GM20000 (cell line): ENCODE measurements at places on chromosomes 16 and 17.

DNA sequence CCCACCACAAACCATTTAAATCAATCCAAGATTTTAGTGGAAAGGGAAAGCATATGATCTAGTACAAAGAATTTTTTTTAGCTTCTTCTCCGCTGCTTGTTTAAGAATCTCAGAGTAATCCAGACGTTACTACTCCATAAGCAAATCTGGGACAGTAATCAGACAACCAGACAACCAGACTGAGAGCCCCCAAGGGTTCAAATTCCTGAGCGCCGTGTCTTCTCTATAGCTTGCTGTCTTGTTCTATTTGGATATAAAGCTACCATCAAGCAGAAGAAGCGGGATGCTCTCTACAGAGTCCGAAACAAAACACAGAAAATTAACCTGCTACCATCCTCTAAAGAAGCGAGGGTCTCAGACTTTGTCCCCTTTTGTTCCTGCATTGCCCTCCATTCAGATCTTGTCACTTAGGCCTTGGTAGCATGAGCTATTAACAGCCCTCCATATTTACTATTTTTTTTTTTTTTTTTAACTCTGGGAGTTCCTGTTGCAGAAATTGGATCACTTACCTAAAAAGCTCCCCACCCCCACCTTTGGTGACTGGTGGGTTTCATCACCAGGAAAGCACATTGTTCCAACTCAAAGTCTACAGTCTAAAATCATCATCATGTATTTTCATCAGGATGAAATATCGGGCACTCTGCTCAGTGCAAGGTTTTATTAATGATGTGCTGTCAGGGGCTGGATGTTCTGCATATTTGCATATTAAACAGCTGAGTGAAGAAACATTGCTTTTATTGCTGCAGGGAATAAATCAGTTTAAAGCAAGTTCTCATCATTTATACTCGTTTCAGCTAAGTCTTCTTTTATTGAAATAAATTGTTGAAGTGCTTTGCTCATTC lies 576.7 kb downstream of the WWOX start:
- no peak for DNase-seq

DNA sequence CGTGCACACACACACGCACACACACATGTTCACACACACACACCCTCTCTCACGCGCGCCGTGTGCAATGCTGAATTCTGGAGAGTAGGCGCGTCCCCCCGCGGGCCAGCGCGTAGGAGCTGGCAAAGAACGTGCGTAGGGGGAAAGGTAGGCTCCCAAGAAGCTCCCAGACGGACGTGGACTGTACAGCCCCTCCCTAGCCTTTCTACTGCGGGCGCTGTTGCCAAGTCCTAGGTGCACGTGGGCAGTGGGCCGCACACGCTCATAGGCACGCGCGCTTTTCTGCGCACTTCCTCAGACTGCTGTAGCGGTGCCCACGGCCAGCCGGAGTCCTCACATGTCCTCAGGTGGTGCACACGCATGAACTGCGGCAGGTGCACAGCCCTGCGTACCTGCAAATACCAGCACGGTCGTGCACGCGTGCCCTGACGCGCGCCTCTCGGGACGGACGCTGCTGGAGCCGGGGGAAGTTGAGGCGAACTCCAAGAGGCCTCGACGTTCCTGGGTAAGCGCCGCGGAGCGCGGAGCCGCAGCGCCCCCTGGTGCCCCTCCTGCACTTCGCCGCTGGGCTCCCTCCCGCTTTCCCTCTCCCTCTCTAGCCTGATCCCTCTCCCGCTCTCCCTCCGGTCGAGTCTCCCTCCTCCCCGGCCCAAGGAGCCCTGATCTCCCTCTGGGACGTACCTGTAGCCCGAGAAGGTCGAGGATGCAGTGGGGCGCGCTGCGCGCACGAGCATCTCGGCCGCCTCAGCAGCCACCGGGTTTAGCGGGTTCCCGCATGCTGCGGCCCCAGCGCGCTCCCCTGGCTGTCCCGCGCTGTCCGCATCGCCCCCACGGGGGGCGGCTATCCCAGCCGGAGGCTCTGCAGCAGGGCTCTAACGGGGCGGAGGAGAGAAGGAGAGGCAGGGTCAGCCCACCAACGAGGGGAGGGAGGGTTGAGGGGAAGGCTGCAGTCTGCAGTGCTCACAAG lies 749 bp downstream of the GRIN2A start:
- DNase-seq: peak; percentile 89

DNA sequence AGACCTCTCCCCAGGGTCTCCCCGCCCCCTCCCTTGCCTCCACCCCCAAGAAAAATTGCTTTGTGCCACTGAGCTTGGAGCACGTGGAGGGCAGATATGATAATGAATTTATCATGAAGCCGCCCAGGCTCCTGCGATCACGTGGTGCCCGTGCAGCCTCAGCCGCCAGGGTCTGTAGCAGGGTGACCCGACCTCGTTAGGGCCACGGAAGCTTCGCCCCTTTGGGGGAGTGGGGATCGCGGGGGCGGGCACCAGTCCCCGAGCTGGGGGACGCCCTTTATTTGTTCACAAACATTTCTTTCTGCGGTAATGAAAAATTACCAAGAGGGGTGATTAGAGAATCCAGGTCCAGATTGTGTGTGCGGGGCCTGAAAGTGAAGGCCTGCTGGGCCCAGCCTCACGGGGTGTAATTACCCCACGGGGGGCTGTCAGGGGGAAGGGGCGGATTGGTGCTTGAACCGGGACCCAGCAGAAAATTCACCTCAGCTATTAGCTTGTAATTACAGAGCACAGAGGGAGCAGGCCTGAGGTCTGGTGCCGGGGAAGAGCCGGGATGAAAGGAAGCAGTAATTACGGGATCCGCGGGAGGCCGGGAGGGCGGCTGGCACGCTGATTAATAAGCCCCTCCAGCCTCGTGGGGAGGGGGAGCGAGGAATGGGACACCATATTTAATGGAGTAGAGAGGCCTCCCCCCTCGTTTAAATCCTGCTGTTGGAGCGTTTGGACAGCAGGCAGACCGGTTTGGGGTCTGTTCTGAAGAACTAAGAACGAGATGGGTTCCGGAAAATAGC lies 13.3 kb downstream of the GSE1 start:
- DNase-seq: no peak

GRCh38 chr17:80959330-80960036 lies 32.2 kb upstream of the CHMP6 start:
- DNase-seq: no peak

DNA sequence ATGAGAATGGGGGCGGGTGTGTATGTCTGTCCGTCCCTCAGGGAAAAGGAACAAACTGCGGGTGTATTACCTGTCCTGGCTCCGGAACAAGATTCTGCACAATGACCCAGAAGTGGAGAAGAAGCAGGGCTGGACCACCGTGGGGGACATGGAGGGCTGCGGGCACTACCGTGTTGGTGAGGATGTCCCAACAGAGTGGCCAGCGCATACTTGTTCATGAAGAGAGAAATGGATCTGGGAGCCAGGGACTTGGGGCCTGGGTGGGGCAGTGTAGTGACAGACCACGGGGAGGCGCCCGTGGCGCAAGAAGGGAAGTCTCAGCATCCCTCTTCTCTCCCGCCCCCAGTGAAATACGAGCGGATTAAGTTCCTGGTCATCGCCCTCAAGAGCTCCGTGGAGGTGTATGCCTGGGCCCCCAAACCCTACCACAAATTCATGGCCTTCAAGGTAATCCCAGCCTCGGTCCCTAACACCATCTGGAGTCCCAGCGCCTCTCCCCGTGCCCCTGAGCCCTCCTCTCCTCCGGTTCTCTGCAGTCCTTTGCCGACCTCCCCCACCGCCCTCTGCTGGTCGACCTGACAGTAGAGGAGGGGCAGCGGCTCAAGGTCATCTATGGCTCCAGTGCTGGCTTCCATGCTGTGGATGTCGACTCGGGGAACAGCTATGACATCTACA lies 3.5 kb upstream of the C17orf107 start:
- DNase-seq: no peak

DNA sequence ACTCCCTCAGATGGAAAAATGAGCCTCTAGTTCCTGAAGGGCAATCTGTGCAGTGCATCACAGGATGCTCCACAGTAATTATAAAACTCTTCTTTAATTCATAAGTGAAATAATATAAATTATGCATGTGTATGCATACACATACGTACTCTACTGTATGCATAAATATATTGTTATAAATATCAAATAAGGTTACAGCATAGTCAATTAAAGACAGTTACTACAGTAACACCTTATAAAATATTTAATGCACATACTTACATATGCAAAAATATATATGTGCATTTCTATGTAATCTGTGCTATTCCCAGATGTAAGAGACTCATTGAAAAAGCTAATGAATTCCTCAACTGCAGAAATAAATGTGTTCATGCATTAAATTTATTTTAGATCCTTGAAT lies 1515.1 kb downstream of the CDH11 start:
- DNase-seq: no peak

DNA sequence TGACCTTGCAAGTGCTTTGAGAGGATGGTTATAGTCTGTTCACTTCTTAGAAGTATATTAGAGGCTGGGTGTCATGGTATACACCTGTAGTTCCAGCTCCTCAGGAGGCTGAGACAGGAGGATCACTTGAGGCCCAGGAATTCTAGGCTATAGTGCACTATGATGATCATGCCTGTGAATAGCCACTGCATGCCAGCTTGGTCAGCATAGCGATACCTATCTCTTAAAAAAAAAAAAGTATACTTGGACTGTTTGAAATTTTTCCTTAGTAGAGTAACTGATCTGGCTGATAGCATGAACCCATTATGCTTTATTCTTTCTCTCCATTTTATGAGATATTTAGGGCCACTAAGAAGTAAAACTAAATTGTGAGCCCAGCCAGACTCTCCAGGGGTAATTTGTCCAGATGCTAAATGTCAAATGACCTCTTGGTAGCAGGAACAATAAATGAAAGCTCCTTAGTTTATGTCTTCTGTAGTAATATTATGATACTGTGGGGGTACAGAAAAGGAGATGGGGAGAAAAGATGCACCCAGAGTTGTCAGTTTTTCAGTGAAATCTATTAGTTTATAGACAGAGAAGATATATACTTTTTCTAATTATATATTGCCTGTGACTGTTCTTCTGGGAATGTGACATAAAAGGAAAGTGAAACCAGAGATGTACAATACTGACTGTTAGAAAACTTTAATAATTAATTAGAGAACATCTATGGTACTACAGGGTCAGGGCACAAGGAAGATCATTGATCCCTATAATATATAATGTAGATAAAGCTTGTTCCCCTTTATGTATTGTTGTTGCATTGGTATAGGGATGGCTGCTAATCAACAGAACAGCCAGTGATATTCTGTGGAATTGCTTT lies 335.3 kb upstream of the TBX2 start:
- DNase-seq: no peak

DNA sequence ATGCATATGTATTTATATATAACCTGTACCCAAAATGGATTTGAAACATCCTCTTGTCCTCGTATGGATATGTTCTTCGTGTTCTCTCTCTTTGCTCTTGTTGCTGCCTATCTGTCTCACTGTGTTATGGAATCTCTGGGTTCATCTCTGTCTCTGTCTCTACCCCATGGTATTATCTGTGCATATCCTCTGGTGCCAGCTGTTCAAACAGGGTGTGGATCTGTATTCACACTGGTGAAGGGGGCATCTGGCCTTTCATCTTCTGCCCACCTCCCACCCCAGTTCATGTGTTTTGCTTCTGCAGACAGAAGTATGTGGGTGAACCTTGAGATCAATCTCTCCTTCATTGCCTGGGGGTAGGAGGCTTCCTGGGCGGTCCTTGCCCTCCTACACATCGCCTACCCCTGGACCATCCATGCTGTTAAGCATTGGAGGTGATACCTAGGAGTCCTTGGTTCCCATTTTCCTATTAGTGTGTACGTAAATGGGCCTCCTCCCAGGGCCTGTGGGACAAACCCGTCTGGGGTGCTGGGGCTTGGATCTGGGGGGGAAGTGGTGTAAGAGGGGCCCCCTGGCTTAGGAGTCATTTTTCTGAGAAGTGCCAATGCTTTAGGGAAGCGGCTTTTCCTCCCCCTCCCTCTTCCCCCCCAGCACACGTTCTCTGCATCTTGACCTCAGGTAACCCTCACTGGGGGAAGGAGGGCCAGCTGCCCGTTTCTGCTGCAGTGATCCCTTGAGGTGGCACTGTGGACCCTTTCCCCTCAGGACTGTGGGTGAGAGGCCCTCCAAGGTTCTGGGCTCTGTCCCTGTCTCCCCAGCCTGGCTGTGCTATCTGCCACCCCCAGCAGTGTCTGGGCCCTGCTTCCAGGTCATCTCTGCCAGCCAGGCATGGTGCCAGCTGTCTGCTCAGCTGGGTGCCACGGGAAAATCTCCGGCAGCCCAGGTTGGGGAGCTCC lies 21.1 kb downstream of the RARA start:
- no peak for DNase-seq

DNA sequence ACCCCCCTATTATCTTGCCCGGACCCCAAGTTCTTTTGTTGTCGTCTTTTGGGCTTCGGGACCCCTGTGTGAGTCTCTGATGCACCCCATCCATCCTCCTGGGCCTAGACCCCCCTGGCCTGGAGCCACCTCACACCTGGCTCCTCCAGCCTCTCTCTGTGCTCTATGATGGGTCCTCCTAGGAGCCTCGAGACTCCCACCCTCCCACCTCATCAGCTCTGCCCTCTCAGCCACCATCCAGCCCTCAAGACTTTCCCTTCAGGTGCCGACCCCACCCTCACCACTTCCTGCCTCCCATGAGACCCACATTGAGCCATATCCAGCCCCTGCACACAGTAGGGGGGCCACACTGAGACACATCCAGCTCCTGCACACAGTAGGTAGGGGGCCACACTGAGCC lies 8.7 kb upstream of the ATP2A3 start:
- no peak for DNase-seq

DNA sequence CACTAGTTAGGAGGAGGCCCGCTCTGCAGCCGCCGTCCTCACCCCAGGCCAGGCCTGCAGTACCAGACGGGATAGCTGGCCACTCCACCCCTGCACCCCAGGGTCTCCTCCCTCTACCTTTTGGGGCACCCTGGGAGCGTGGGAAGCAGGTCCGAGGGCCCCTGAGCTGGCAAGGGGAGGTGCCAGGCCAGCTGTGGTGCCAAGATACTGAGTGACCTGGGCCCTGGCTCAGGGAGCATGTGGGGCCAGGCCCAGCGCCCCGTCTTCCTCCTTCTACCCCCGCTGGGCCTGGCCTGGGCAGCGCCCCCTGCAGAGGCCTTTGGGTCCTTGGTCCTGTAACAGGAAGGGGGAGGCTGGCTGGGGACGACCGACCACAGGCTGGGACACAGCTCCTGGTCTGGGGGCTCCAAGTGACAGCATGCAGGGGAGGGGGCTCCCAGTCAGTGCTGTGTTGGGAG lies 13.0 kb downstream of the PAM16 start:
- DNase-seq: no peak

DNA sequence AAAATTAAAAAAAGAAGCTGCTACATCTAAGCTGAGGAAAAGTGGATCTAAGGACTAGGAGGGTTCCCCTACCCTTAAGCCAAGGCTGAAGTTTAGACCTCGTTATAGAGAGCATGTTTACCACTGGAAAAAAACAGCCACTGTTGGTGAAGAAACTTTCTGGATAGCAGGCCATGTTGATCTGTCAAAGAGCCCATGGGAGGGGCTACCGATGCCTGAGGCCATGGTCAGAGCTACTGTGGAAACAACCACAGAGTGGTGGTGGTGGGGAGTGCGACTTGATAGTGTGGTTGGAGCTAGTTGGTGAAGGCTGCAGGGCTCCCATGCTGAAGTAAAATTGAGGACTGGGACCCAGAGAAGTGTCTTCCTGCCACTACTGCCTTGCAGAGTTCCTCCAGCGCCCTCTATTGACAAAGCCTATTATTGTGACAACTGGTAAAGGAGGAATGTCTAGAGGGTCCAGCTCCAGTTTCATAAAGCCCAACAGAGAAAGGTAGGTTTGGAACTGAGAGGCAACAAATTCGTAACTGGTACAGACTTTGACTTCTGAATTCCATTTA lies 12.7 kb upstream of the FAM20A start:
- peak; percentile 61 for DNase-seq
